ENCODE measurements at places on chromosomes 12 and 14.

GRCh38 chr14:89060191-89060590, 235.7 kb downstream of the TTC8 start:
- DNase-seq: no peak

- DNase-seq: no peak
Observed at GRCh38 chr14:69693801-69694729, 72.9 kb upstream of the SRSF5 start.

DNA sequence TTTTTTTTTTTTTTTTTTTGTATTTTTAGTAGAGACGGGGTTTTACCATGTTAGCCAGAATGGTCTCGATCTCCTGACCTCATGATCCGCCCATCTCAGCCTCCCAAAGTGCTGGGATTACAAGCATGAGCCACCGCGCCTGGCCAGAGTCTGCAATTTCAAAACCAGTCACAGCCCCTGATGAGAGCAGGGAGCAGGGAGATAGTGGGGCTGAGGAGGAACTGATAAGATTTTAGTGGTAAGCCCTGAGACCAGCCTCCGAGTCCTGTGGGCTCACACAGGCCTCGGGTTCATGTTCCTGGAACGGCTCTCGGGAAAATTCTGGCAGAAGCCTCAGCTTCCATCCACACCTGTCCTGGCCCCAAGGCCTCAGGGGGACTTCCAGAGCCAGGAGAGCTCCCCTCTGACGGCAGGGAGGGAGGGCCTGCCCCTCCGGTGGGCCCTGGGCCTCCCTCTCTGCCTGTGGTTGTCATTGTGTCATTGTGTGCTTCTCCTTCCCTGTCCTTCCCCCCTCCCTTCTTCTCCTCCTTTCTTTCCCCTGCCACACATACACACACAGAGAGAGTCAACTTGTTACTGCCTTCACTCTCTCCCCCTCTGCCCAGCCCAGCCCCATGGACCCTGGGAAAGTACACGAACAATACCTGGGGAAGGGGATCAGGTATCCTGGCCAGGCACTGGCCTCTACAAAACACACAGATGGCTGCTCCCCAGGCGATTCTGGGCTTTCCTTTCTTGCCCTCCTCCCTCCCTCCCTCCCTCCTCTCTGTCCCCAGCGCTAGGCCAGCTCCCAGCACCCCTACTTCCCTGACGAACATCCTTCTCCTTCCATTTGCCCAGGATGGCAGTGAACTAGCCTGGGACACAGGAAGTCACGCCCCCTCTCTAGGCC, 294.1 kb downstream of the DPF3 start:
- DNase-seq: no peak

DNA sequence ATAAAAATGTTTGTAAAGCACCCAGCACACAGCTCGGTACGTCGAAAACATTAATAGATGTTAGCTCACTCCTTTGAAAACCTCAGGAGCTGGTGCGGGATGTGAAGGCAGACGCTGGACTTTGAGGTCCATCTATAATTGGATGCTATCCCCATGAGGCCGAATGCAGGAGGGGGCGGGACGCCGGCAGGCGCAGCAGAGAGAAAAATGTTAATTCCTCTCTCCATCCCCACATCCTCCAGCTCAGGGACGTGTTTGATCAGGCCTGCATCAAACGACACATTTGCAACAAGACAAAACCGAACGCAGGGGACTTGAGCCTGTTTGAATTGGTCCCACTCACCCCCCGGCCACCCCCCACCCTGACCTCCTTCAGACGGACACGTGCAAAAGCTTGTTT, 231.0 kb downstream of the RBM19 start:
- no peak for DNase-seq

DNA sequence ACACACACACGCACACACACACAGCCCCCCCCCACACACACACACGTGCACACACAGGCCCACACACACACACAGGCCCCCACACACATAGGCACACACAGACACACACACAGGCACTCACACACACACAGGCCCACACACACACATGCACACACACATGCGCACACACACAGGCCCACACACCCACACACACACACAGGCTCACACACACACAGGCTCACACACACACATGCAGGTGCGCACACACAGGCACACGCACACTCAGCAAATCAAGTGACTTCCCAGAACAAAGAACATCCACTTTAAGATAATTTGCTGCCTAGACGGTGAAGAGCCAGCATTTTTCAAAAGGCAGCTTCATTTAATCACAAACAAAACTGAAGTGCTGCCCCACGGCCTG, 78.5 kb upstream of the FBRSL1 start:
- DNase-seq: no peak
